ENCODE measurements at places on chromosomes 7 and 10. TPM values are rescaled to one million over a fixed set of nuclear protein-coding genes. Genes with fewer than 3 reads are reported as not detected.

The GBX1 gene
- total RNA-seq, result not detected

The IRF5 gene
- 6.0 TPM for total RNA-seq

The CRYGN gene
- 0.28 TPM for total RNA-seq

The METTL27 gene
- total RNA-seq, result 22.1 TPM

The TMEM130 gene
- 0.43 TPM for total RNA-seq

The PGAM2 gene
- total RNA-seq, result 0.85 TPM

The PIP gene
- total RNA-seq, result 1.5 TPM

DNA sequence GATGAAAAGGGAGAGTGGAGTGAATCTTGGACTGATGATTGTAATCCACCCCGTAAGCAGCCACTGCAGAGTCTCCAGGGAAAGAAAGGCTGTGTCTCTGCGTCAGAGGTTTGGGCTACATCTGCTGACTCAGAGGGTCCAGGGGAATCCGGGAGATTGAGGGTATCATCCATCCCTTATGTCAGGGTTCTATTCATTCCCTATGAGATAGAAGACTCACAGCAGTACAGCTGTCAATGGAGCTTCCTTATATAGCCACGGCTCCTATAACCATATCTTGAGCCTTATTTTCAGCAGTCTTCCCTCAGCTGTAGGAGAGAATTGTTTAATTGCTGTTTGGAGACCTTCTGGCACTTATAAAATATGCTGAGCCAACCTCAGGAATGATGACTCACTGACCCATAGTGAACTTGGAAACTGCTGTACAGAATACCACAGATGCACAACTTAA lies 558.2 kb upstream of the PFKP start:
- no peak overlapping the region for H3K4me3 ChIP-seq
- H3K36me3 ChIP-seq, result no peaks in the 10 kb centered on the region
- no peaks in the 10 kb centered on the region for H3K27me3 ChIP-seq

GRCh38 chr10:88019753-88020152 lies 156.3 kb downstream of the PTEN start:
- DNase-seq, result no peak
- no peak overlapping the region for H3K27ac ChIP-seq
- H3K36me3 ChIP-seq, result no peaks in the 10 kb centered on the region
- H3K27me3 ChIP-seq, result no peaks in the 10 kb centered on the region

- H3K27me3 ChIP-seq, result no peaks in the 10 kb centered on the region
- no peak for DNase-seq
- peaks cover 11% of the 10 kb centered on the region for H3K4me1 ChIP-seq
Observed at GRCh38 chr7:95407751-95408150, 11.6 kb upstream of the PON3 start.

DNA sequence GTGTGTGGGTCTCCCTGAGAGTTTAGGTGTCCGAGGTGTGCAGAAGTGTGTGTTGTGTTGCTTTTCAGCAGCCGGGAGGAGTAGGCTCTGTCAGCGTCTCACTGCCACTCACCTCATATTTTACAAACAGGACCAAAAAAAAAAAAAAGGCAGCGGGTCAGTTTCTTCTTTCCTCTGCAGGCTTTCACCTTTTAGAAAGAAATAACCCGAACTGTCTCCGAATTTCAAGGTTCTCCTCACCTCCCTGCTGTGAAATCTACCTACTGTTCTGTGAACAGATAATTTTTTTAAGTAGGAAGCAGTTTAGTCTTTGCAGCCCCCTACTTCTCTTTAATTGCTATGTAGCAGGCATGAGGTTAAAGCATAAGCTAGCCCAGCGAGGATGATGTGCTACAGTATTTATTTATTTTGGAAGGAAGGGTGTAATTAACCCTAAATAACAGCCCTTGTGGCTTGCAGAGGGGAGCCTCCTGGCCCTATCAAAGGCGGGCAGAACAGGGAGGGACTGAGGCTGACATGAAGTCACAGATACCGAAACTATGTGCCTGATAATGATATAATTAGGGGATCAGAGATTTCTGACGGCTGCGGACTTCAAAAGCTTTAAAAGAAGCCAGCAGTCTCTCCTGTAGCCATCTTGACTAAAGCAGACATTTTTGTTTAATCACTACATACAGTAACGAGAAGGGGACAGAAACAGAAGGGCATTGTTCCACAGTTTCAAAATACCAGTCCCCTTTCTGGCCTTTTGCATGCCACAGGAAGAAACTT lies 1.6 kb downstream of the BAMBI start:
- no peaks in the 10 kb centered on the region for H3K27me3 ChIP-seq
- DNase-seq, result peak; percentile 86
- H3K4me3 ChIP-seq, result peak overlapping the region; percentile 71
- no peaks in the 10 kb centered on the region for H3K4me1 ChIP-seq
- peak overlapping the region; percentile 71 for H3K27ac ChIP-seq

DNA sequence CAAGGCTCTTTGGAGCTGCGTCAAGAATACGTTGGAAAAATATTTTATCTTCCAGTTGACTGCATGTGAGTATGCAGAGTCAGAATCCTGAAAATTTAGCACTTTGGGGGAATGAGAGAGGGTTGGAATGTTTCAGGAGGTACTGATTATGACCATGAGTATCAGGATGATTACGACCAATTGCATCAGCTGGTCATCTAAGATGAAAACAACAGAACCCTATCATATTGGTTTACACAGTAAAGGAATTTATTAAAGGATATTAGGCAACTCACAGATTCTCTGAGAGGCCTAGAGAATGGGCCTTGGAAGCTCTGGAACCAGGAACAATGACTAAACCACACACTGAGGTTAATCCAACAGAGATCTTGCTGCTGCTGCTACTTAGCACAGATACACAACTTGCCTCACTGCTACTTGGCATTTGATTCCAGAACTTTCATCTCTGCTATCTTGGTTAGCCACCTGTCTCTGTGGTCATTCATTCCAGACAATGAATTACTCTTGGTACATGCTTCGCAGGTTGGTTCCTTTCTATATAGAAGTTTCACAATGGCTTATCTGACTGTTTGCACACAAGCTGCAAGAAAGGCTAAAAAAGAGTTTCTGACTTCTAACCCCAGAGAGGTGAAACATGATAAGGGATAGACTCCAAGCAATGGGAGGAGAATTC lies 68.0 kb upstream of the CTTNBP2 start:
- H3K27ac ChIP-seq, result no peak overlapping the region
- no peak overlapping the region for H3K4me3 ChIP-seq
- no peaks in the 10 kb centered on the region for H3K27me3 ChIP-seq
- peaks cover 2% of the 10 kb centered on the region for H3K4me1 ChIP-seq
- DNase-seq, result no peak

- H3K27ac ChIP-seq, result no peak overlapping the region
- no peaks in the 10 kb centered on the region for H3K36me3 ChIP-seq
- no peak for DNase-seq
- H3K4me1 ChIP-seq, result peaks cover 38% of the 10 kb centered on the region
Observed at GRCh38 chr10:114370199-114370598, 34.1 kb downstream of the AFAP1L2 start.

GRCh38 chr10:86003201-86003621 lies 363.4 kb downstream of the GRID1 start:
- H3K27ac ChIP-seq, result no peak overlapping the region
- no peaks in the 10 kb centered on the region for H3K36me3 ChIP-seq
- no peaks in the 10 kb centered on the region for H3K27me3 ChIP-seq
- DNase-seq, result no peak
- H3K4me1 ChIP-seq, result no peaks in the 10 kb centered on the region
- H3K4me3 ChIP-seq, result no peak overlapping the region

DNA sequence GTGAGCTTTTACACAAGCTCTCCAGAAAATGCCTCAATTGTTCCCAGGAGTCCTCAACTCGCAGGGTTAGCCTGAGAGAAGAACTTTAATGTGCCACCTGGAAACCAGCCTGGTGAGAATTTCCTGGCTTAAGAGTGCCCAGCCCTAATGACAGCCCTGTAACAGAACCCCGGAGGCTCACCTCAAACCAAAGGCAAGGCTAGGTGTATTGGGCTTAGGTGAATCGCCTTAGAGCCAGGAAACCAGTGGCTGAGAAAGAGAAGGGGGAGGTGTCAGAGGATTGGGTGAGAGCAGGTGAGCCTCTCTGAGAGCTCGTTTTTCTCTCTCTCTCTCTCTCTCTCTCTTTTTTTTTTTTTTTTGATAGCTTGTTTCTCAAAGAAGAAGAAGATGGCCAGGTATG lies 7.3 kb downstream of the OCM2 start:
- peak; percentile 30 for DNase-seq
- H3K36me3 ChIP-seq, result no peaks in the 10 kb centered on the region
- H3K27ac ChIP-seq, result no peak overlapping the region
- H3K4me1 ChIP-seq, result no peaks in the 10 kb centered on the region

DNA sequence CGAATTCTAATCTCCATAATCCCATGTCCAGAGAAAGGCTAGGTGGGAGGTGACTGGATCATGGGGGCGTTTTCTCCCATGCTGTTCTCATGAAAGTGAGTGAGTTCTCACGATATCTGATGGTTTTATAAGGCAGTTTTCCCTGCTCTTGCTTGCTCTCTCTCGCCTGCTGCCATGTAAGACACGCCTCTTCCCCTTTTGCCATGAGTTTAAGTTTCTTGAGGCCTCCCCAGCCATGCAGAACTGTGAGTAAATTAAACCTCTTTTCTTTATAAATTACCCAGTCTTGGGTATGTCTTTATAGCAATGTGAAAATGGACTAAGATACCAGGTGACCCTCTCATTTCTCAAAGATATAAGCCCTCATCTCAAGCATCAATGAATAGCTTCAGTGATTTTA lies 1.1 kb upstream of the ACTA2 start:
- H3K4me3 ChIP-seq, result no peak overlapping the region
- no peak for DNase-seq
- H3K27ac ChIP-seq, result no peak overlapping the region
- H3K36me3 ChIP-seq, result no peaks in the 10 kb centered on the region

DNA sequence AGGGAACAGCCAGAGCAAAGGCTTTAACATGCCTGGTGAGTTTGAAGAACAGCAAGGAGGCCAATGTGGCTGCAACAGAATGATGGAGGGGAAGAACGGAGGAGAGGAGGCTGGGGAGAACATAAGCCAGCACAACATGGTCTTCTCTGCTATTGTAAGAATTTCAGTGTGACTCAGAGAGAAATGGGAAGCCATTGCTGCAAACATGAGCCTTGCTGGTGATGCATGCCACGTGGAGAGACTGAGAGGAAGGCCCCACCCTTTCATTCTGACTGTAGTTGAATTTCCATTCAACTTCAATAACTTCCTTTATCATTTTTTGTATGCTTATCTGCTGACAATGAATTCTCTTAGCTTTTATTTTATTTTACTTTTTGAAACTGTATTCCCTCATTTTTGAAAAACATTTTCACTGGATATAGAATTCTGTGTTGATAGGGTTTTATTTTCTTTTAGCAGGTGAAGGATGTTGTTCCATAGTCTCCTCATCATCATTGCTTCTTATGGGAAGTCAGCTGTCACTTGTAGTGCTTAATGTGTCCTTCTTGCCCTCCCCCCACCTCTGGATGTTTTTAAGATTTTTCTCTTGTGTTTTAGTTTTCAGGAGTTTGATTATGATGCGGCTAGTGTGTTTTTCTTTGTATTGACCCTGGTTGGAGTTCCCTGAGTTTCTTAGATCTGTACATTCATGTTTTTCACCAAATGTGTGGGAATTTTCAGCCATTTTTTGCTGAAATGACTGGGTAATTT lies 46.4 kb upstream of the LEP start:
- peaks cover 7% of the 10 kb centered on the region for H3K27me3 ChIP-seq
- no peaks in the 10 kb centered on the region for H3K36me3 ChIP-seq
- H3K4me1 ChIP-seq, result no peaks in the 10 kb centered on the region
- DNase-seq, result no peak
- no peak overlapping the region for H3K4me3 ChIP-seq

DNA sequence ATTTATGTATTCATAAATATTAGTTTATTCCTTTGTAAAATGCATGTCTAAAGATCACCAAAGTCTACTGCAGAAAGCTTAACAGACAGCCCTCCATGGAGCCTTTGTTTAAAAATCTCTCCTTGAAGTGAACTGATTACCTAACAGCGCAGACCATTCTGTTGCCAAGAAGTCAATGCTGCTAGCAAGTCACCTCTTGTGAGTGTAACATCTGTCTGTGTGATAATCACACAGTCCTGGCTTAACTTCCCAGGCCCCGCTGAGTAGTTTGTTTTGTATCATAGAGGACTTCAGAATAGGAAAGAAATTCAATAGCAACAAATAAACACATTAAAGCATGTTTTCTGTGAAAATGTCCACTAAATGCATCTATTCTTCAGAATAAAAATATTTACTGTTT lies 435.3 kb upstream of the IGFBP3 start:
- H3K36me3 ChIP-seq, result no peaks in the 10 kb centered on the region
- no peaks in the 10 kb centered on the region for H3K4me1 ChIP-seq
- no peaks in the 10 kb centered on the region for H3K27me3 ChIP-seq
- no peak for DNase-seq
- H3K4me3 ChIP-seq, result no peak overlapping the region

- H3K36me3 ChIP-seq, result peaks cover 3% of the 10 kb centered on the region
- no peak for DNase-seq
- H3K4me1 ChIP-seq, result peaks cover 15% of the 10 kb centered on the region
- no peak overlapping the region for H3K27ac ChIP-seq
- no peak overlapping the region for H3K4me3 ChIP-seq
- no peaks in the 10 kb centered on the region for H3K27me3 ChIP-seq
Observed at GRCh38 chr10:21513405-21513788, 12.1 kb downstream of the SKIDA1 start.

DNA sequence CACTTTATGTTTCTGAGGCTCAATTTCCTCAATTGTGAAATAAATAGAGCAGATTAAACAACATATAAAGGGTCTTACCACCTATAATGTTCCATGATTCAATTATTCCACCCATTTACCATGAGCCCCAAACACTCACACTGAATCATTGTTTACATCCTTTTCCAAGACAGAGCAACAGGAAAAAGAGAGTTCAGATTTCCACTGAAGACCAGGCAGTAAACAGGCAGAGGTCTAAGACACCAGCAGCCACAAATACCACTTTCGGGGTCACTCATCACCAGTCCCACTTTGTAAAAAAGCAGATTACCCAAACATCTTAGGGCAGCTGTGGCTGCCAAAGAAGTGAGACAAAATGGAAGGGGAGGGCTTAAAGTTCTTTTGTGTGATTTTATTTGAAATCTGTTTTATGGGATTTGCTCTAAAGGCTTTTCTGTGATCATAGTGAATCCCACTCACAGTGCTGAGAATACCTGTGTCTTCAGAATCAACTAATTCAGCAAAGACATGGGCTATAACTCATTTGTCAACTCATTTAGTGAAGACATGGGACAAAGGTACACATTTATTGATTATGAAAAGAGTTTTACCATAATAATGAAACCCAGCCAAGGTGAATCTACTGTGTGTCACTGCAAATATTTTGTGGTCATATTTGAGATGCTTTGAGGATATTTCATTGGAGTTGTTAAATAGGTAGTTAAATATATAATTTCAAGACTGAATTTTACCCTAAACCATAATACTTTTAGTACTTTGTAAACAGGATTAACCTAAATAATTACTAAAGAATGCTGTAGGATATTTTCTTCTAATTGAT lies 24.8 kb upstream of the DLD start:
- no peaks in the 10 kb centered on the region for H3K4me1 ChIP-seq
- no peak overlapping the region for H3K4me3 ChIP-seq
- H3K27ac ChIP-seq, result no peak overlapping the region
- DNase-seq, result no peak
- peaks cover 3% of the 10 kb centered on the region for H3K27me3 ChIP-seq
